ENCODE measurements at places on chromosomes 2 and 18.

- DNase-seq, result no peak
Observed at GRCh38 chr18:22624176-22624575, 206.5 kb upstream of the CTAGE1 start.

DNA sequence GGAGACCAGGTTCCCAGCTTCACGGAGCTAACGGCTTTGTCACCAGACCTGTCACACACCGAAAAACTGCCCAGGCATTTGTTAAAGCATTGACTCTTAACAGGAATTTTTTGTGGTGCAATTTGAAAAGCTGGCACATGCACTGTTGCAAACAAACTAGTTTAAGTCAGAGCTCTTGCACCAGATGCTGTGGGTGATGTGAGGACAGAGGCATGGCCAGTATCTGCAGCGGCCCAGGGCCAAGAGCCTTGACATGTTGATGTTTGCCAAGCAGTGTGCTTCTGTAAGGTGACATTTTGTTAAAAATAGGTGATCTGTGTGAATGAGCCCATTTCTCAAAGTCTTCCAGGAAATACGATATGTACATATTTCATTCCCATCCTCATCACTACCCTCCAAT, 142.5 kb downstream of the MTCL1 start:
- DNase-seq, result no peak

DNA sequence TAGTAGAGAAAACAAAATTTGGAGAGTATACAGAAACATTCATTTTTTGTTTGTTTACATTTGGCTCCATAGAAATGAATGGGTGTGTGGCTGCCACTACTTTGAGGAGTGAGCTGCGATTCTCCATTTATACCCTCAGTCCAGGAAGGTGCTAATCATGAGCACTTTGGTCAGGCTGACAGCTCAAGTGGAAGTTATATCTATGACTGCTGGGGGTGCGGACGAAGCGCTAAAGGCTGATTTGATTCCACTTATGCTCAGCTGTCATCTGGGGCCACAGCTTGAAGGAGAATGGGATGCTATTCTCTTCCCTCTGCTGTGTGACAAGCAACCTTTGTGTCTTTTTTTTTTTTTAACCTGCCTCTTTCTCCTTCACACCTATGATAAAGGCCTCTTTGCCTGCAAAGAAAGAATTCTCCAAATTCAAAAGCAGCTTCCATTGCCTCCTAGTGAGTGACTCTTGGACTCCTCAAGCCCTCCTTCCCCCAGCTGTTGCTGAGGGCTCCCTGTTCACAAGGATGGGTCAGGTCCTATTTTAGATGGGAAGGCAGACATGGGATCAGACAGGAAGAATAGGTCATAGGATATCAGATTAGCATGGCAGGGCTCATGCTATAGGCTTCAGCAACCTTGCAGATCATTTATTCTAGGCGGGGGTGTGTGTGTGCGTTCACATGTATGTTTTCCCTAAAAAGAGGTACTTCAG, 201.6 kb downstream of the SETBP1 start:
- no peak for DNase-seq

GRCh38 chr2:121342751-121343150, 57.7 kb upstream of the TFCP2L1 start:
- DNase-seq, result no peak

- DNase-seq, result no peak
Observed at GRCh38 chr2:15861898-15862297, 78.5 kb upstream of the MYCN start.

DNA sequence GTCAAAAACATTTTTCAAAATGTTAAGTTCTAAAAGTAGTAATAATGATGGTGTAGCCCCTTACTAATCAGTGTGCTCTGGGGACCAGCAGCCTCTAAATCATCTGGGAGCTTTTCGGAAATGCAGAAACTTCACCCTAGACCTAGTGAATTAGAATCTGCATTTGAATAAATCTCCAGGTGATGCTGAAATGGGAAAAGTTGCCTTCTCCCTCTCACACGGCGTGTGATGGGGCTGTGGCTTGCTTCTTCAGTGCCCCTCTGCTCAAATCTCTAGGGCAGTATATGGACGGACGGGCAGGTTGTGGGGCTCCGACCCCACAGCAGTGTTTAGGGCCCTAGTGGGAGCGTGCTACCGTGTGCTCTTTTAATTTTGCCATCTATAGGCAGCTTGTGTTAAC, 368.6 kb downstream of the GALNT13 start:
- no peak for DNase-seq

DNA sequence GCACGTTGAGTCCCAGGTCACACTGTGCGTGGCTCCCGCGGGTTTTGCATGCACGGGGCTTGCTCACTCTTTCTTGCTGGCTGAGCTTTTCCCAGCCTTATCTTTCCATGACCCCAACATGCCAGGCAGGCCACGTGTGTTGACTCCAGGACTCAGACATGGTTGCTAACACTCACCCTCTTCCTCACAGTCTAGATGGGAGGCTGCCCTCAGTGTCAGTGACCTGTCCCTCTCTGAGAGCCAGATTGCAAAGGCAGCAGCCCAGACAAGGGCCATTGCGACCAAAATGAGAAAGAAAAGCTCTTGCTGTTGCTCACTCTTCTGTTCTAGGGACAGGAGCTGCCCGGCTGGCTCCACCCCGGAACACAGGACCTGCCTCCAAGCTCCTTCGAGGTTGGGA, 113.7 kb downstream of the TMEM18 start:
- no peak for DNase-seq

DNA sequence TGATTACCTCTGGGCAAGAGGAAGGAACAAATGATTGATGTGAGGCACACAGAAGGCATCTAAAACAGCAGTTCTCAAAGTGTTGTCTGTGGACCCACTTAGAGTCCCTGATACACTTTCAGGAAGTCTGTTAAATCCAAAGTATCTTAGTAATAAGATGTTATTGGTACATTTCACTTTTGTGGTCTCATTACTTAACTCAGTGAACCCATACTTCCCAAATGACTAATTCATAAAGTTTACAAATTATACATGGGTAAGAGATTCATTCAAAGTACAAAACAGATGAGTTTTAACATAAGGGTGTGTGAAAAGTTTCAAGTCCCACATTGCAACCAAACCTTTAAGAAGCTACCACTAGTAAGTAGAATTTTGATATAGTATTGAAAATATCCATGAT, 440.5 kb downstream of the NUP35 start:
- DNase-seq, result no peak

DNA sequence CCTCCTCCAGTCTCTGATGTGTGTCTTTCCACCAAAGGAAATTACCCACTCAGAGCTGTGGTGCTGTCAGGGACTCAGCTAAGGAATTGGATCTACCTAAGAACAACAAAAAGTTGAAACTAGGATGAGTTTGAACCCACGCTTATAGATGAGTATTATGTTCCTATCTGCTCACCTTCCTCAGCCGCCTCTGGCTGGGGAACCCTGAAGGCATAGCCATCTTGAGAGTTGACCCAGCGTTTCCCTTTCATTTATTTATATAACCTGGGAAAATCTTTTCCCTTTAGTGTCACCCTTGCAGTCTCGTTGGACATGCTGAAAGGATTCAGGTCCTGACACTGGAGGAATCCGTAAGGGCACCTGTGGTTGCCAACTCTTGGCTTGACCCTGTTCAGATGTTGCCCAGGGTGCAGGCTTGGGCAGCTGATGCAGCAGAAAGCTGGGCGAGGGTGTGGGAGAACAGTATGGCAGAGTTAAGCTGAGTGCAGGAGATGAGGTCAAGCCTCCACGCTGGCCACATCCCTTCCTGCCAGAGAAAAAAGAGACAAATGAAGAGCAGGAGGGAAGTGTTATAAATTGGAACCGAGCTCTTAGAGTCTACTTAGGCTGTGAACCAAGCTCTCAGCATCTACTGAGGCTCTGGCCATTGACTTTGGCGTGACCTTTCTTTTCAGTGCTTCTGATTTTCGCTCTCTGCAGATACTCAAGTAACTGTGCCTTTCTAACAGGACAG, 1.9 kb downstream of the CDH20 start:
- DNase-seq, result no peak

GRCh38 chr18:24076950-24077349, 61.9 kb upstream of the CABYR start:
- DNase-seq, result no peak

- DNase-seq, result no peak
Observed at GRCh38 chr18:69064063-69064462, 266.2 kb downstream of the CCDC102B start.

- no peak for DNase-seq
Observed at GRCh38 chr18:32443033-32443705, 27.5 kb downstream of the GAREM1 start.

DNA sequence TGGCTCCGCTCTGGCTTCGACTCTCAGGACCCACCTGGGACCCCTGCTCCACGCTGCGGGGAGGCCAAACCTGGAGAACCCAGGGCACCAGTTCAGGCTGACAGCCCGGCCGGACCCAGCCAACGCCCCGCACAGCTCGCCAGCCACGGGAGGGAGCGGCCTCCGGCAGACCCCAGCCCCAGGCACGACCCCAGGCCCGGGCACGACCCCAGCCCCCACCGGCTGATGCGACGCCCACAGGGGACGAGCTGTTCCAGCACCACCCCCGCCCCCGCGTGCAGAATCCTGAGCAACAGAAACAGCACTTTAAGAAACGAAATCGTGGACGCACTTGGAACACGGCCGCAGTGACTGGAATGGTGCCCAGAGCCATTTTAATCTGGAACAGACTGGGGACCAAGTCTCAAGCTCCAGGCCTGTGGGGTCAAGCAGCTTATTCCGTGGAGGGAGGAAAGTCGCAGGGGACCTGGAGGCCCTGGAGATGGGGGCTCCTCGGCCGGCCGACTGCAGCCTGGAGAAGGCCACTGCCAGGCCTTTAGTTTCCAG, 74.2 kb downstream of the MBP start:
- no peak for DNase-seq

GRCh38 chr18:23136326-23137096, 1.2 kb downstream of the CABLES1 start:
- DNase-seq, result peak; percentile 60

GRCh38 chr2:29114946-29115609, at the start of gene CLIP4:
CLIP4 (plus strand) TSS chr2:29115415; CDS start chr2:29121389, 5,974 bp downstream.
- DNase-seq, result peak; percentile 98

All from suppressor macrophage (primary cell).